ENCODE measurements at places on chromosomes 13 and 19. TPM values are rescaled to one million over a fixed set of nuclear protein-coding genes. Genes with fewer than 3 reads are reported as not detected.

GRCh38 chr19:16476401-16476800 is 4.6 kb upstream of the EPS15L1 start:
- no peak for DNase-seq

- no peak for DNase-seq
These were observed 154.7 kb downstream of the KDM4B start for GRCh38 chr19:5123646-5124045.

- DNase-seq, result peak; percentile 66
These were observed at the start of gene MAP4K1 for GRCh38 chr19:38617764-38618589. Gene MAP4K1 (minus strand): TSS chr19:38617953. CDS start chr19:38617895, 58 bp downstream.

The RAB3A gene
- 1.4 TPM for polyA plus RNA-seq

The ZNF253 gene
- 2.4 TPM for polyA plus RNA-seq
